MM.1S (cell line): ENCODE measurements at places on chromosomes 11 and 22.

DNA sequence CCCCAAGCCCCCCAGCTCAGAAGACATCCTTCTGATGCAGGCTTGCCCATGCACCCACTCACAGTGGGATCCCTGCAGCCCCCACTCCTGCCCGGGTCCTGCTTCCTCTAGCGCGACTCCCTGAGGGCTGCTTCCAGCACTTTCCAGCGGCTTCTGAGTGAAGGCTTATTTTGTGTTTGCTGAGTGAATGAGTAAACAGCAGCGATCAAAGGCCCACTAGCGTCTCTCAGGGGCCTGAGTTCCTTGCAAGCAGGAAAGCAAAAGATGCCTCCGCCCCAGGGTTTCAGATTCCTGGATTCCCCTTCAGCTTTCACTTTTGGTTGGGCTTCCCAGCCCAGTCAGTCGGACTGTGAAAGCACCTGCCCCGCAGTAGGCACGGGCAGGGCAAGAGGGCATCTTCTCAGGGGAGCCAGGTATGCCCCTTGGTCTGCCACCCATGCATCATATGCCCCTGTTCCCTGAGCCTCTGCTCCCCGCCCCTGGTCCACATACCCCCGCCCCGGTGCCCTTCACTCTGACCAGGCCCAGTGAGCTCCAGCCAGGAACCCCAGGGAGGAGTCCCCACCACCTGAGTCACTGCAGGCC is 9.2 kb downstream of the FADD start:
- no peak overlapping the region for H3K27ac ChIP-seq
- no peaks in the 10 kb centered on the region for H3K36me3 ChIP-seq
- H3K4me3 ChIP-seq, result no peak overlapping the region
- H3K4me1 ChIP-seq, result no peaks in the 10 kb centered on the region
- no peak for DNase-seq
- H3K27me3 ChIP-seq, result no peaks in the 10 kb centered on the region; the same call in 1 of the 2 replicates

GRCh38 chr11:17853280-17853679 is 118.7 kb downstream of the KCNC1 start:
- no peak overlapping the region for H3K4me3 ChIP-seq
- no peak overlapping the region for H3K27ac ChIP-seq
- no peaks in the 10 kb centered on the region for H3K27me3 ChIP-seq
- H3K36me3 ChIP-seq, result no peaks in the 10 kb centered on the region
- H3K4me1 ChIP-seq, result no peaks in the 10 kb centered on the region

GRCh38 chr11:111963931-111964340 is 26.8 kb downstream of the DIXDC1 start:
- H3K27ac ChIP-seq, result no peak overlapping the region
- no peaks in the 10 kb centered on the region for H3K36me3 ChIP-seq
- no peaks in the 10 kb centered on the region for H3K27me3 ChIP-seq
- H3K4me3 ChIP-seq, result no peak overlapping the region

- no peaks in the 10 kb centered on the region for H3K4me1 ChIP-seq
- no peaks in the 10 kb centered on the region for H3K27me3 ChIP-seq
- peaks cover 11% of the 10 kb centered on the region for H3K36me3 ChIP-seq
- no peak overlapping the region for H3K27ac ChIP-seq
- H3K4me3 ChIP-seq, result no peak overlapping the region
Observed at GRCh38 chr22:21612858-21613257, 17.0 kb downstream of the YDJC start.

DNA sequence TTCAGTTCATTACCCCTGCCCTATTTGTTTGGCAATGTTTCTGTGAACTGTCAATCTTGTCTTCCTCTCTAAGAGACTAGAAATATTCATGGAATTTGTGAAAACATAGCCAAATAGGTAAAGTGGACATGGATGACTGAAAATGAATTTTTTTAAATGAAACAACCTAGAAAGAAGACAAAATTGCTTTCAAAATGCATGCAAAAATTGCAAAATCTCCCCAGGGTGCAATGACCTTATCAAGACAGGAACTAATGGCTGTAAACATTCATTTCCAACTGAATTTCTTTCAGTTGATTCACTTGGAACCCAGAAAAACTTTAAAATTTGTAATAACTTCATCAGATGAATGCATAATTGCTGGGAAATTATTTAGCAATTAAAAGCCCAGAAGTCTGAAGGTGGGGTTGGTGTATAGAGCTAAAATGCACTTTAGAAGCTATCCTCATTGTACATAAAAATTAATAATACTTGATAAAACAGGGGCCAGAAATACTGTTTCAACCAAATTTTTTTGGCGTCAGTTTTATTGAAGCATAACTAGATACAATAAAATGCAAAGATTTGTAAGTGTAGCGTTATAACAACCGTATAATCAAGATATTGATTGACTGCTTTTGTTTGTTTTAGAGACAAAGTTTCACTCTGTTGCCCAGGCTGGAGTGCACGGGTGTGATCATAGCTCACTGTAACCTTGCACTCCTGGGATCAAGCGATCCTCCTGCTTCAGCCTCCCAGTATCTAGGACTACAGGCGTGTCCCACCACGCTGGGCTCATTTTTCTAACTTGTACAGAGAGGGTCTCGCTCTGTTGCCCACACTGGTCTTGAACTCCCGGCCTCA is 27.6 kb upstream of the SLC35C1 start:
- no peak overlapping the region for H3K4me3 ChIP-seq

DNA sequence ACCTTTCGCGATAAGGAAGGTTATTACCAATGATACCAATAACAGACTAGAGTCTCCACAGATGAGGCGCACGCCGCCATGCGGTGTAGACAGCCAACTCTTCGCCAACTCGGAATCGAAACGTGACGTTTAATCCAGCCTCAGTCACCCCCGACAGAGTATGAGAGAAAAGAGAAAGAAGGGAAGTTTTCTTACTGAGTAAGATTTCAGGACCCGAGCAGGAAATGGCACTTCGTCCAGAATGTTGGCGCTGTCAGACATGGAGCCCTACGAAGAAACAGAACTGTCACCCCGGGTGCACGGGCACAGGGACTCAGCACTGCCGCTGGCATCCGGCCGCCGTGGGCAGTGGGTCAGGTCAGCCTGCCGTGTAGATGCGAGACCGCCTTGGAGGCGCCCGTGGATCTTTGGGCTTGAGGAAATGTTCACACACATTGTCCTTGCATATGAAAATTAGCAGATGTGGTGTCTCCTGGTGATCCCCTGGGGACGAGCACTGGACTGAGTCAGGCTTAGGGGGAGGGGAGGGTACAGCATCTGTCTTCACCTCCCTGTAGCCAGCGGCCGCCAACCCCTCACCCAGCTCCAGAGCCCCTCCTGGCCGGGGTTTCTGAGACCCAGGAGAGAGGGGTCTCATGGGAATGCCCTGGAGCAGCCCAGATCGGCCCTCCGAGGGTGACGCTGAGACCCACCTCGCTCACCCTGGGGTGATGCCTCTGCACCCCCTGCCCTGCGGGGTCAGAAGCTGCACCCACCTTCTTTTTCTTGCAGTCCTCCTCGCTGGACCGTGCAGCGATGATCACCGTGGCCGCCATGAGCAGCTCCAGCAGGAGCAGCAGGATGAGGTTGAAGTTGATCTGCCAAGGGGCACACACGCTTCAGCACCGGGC is 8.3 kb downstream of the MLC1 start:
- H3K4me1 ChIP-seq, result no peaks in the 10 kb centered on the region
- H3K4me3 ChIP-seq, result no peak overlapping the region
- peaks cover 75% of the 10 kb centered on the region for H3K27me3 ChIP-seq
- no peaks in the 10 kb centered on the region for H3K36me3 ChIP-seq
- DNase-seq, result no peak
- no peak overlapping the region for H3K27ac ChIP-seq

DNA sequence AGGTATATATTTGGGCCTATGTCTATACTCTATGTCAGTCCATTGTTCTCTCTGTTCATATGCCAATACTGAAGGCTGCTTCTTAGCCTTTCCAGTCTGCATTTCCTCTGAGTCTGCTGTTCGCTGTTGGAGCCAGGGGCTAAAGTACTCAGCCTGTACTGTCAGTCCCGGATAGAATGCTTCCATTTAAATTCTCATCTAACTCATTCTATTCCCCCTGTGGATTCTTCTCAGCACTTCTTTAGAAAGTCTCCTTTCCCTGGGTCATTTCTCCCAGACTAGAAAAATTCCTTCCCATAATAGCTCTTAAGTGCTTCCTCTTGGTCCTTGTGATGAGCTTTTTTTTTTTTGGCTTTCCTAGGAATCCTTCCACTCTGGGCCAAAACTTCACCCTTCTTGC is 293.1 kb downstream of the KIRREL3 start:
- no peak overlapping the region for H3K27ac ChIP-seq
- DNase-seq, result no peak
- no peaks in the 10 kb centered on the region for H3K36me3 ChIP-seq
- no peaks in the 10 kb centered on the region for H3K27me3 ChIP-seq
- 0 out of 2 replicates have a peak, but pooled peaks cover 3% of the 10 kb centered on the region for H3K4me1 ChIP-seq

- H3K4me3 ChIP-seq, result no peak overlapping the region
- H3K27me3 ChIP-seq, result no peaks in the 10 kb centered on the region
- H3K4me1 ChIP-seq, result no peaks in the 10 kb centered on the region
- peaks cover 7% of the 10 kb centered on the region for H3K36me3 ChIP-seq
- H3K27ac ChIP-seq, result no peak overlapping the region
Observed at GRCh38 chr11:43459246-43459645, 100.5 kb downstream of the TTC17 start.

DNA sequence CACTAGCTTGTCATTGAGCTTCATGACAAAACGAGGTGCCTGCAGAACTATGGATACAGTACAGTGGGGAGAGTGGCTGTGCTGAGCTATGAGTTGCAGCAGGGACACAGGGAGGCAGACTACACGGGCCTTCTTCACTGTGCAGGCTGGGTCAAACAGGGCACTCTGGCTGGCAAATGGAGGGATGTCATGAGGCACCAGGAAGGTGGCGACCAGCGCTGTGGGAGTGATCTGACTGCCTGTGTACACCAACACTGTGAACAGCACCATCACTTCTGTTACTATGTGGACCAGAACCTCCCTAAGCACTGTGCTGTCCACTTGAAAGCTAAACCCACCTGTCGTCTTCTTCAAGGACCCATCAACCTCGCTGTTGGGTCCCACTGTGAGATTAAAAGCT is 3.1 kb downstream of the PKDREJ start:
- H3K36me3 ChIP-seq, result no peaks in the 10 kb centered on the region
- no peaks in the 10 kb centered on the region for H3K4me1 ChIP-seq
- DNase-seq, result no peak
- no peak overlapping the region for H3K27ac ChIP-seq

GRCh38 chr11:90257158-90257525 is 34.3 kb upstream of the CHORDC1 start:
- DNase-seq, result no peak
- H3K36me3 ChIP-seq, result no peaks in the 10 kb centered on the region
- no peaks in the 10 kb centered on the region for H3K4me1 ChIP-seq
- H3K4me3 ChIP-seq, result no peak overlapping the region

- peaks cover 27% of the 10 kb centered on the region for H3K4me1 ChIP-seq
- DNase-seq, result no peak
- no peak overlapping the region for H3K4me3 ChIP-seq
Observed at GRCh38 chr22:50625568-50626313, 2.2 kb downstream of the ARSA start.

- no peak for DNase-seq
- H3K4me1 ChIP-seq, result peaks cover 19% of the 10 kb centered on the region
- H3K27me3 ChIP-seq, result no peaks in the 10 kb centered on the region
- no peak overlapping the region for H3K4me3 ChIP-seq
Observed at GRCh38 chr11:74011360-74012073, 2.6 kb upstream of the UCP3 start.

- no peak overlapping the region for H3K27ac ChIP-seq
- H3K36me3 ChIP-seq, result no peaks in the 10 kb centered on the region
- H3K4me1 ChIP-seq, result no peaks in the 10 kb centered on the region
- no peaks in the 10 kb centered on the region for H3K27me3 ChIP-seq
Observed at GRCh38 chr11:32571039-32571438, 12.6 kb upstream of the EIF3M start.

DNA sequence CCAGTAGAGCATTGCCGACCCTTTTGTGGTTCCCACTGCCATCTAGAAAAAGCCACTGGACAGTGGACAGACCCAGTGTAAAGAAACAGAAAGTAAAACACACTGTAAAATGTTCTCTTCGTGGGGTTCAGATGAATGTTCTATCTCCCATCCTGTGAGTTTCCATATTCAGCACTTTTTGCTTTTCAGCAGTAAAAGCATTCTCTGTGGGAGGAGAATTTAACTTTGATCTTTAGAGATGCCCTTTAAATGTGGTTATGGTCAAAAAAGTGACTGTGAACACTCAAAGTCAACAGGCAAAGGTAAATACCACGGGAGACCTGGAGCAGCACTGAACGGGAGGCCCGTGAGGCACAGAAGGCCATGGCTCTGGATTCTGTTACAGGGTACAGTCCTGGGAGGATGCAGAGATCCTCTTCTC is 53.9 kb downstream of the FLI1 start:
- H3K4me3 ChIP-seq, result peak overlapping the region; percentile 44
- peaks cover 26% of the 10 kb centered on the region for H3K4me1 ChIP-seq
- no peaks in the 10 kb centered on the region for H3K27me3 ChIP-seq
- H3K27ac ChIP-seq, result peak overlapping the region; percentile 67; the same call in 1 of the 2 replicates
- DNase-seq, result peak; percentile 82

- no peak overlapping the region for H3K27ac ChIP-seq
- no peak for DNase-seq
- H3K27me3 ChIP-seq, result no peaks in the 10 kb centered on the region
- H3K36me3 ChIP-seq, result no peaks in the 10 kb centered on the region
- H3K4me1 ChIP-seq, result peaks cover 52% of the 10 kb centered on the region
- H3K4me3 ChIP-seq, result no peak overlapping the region
Observed at GRCh38 chr11:35087648-35088047, 51.3 kb upstream of the CD44 start.
